ENCODE measurements at places on chromosomes 5 and 9. TPM values are rescaled to one million over a fixed set of nuclear protein-coding genes. Genes with fewer than 3 reads are reported as not detected.

- peak; percentile 71 for DNase-seq
Measured at GRCh38 chr5:65483546-65484346, 2.0 kb upstream of the ADAMTS6 start.

PRRX2 gene
- not detected for total RNA-seq

DNA sequence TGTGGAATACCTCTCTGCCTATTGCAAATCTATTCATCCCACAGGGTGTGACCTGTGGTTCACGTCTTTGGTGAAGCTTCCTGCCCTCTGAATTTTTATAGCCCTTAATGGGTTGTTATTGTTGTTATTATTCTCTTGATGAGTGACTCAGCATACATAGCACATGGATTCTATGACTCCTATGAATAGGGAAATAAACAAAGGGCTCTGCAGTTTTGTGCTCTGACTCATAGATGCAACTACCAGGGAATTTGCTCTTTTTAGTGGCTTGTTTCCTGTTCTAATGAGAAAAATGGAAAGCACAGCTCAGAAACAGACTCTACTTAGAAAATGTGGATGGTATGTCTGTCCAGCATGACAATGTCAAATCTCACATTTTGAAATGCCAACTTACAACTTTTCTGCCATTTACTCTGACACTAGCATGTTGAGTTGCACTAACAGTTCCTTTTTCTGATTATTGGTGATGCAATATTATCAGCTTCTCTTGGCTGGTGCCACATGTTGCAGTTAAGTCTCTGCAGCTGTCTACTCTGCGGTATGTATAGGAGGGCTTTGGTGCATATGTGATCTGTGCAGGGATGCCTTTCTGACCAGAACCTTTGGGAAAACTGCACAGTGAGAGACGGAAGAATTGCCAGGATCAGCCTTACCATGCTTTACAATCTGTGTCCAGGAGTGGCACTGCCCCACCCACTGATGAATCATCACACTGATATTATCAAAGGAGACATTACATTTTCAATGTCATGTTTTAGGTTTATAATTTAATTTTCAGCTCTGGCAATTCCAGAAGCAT is 996.4 kb upstream of the WWC1 start:
- peak; percentile 95 for DNase-seq

DNA sequence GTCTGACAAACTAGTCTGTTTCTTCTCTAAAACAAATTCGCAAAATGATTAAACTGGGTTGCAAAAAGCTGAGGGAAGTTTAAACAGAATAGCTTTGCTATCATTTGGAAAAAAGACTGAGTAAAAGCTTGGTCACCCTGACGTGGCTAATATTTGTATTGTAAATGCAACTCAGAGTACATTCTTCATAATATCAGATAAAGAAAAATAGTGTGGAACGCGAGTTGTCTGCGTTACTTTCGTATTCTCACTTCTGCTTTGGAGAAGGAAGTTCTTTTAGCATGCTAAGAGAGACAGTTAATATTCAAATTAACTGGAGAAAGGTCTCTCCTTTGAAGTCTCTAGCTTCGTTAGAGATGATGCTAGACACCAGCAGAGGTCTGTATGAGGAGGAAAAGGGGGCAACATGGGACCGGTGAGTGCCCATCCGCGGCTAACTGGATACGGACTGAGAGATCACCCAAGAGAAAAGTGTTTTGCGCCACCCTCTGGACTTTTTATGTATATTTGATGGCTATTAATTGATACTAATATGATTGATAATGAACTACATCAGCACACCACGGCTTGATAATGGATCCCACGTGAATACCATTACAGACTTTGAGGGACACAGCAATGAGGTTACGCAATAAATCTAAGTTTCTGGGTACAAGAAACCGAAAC is 2.9 kb upstream of the CNTRL start:
- no peak for DNase-seq

WWC1 gene
- total RNA-seq: 48.7 TPM

NXNL2 gene
- total RNA-seq: 0.77 TPM

GRCh38 chr5:145739843-145740242 is 95.3 kb downstream of the PRELID2 start:
- no peak for DNase-seq

APBA1 gene
- 1.3 TPM for total RNA-seq

GRCh38 chr5:55191165-55191564 is 18.2 kb upstream of the CDC20B start:
- DNase-seq: no peak

DNA sequence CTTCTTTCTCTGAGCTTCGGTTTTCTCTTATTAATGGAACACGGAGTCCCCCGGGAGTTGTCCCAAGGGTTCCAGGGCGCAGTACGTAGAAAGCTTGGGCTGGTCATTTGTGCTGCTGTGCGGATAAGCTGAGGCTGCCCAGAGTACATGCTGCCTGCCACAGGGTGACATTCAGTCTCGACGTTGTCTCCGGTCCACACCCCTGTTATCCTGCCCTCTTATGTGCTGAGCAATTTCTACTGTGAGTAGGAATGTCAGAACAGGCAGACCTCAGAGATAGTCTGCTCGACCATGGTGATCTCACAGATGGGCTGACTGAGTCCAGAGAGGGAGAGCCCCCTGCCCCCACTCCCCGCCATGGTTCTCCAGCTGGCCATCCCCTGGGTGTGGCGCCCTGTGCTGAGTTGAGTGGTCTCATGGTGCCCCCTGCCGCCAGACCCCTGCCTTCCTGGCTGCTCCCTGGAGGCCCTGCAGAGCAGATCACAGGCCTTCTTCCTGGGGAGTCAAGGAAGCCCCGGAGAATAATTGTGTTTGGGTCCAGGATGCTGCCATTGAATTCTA is 124.0 kb downstream of the RGS3 start:
- DNase-seq: peak; percentile 56

GRCh38 chr5:440401-441201 is 2.4 kb upstream of the EXOC3 start:
- DNase-seq: no peak

GRCh38 chr9:132461281-132461896 is 51.4 kb downstream of the CFAP77 start:
- DNase-seq: no peak

DNA sequence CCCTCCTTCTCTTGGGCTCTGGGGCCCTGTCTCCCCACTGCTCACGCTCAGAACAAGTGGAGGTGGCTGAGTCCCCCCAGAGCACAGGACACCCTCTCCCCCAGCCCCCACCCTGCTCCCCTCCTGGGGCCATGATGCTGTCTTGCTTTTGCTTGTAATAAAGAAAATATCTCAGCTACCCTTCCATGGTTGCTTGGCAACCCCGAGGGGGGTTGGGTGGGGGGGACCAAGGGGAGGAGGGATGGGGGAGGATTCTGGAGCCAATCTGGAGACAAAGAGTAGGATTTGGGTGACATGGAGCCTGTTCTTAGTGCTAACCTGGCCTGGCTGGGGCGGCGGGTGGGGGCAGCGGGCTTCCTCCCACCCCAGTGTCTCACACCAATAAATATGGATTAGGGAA is 16.1 kb upstream of the CERCAM start:
- no peak for DNase-seq

GRCh38 chr9:28699632-28700031 is 1126.4 kb upstream of the C9orf72 start:
- no peak for DNase-seq

RGS7BP gene
- not detected for total RNA-seq

GRCh38 chr9:38048316-38048969 is 20.6 kb downstream of the SHB start:
- DNase-seq: no peak

SQSTM1 gene
- total RNA-seq: 881 TPM

GRCh38 chr5:15682566-15682965 is 182.6 kb downstream of the FBXL7 start:
- no peak for DNase-seq

PCDHB7 gene
- total RNA-seq: not detected

DNA sequence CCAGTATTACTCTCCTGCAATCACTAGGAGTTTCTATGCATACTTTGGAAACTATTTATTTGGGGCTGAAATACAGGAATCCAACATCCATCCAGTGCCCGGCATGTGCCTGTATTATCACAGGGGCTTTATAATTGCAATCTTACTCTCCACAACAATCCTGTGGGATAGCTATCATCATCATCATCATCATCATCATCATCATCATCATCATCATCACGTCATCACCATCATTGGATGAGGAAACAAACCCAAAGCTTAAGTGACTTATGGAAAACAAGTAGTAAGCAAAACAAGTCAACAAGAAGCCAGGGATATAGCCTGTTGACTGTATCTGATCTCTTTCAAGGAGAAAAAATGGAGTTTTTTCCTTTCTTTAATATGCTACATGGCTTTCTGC is 47.8 kb upstream of the FYB1 start:
- no peak for DNase-seq
